ENCODE measurements at places on chromosomes 16 and 17.
A peak's percentile ranks its signal among the peaks of the same experiment; 100 is the strongest.

DNA sequence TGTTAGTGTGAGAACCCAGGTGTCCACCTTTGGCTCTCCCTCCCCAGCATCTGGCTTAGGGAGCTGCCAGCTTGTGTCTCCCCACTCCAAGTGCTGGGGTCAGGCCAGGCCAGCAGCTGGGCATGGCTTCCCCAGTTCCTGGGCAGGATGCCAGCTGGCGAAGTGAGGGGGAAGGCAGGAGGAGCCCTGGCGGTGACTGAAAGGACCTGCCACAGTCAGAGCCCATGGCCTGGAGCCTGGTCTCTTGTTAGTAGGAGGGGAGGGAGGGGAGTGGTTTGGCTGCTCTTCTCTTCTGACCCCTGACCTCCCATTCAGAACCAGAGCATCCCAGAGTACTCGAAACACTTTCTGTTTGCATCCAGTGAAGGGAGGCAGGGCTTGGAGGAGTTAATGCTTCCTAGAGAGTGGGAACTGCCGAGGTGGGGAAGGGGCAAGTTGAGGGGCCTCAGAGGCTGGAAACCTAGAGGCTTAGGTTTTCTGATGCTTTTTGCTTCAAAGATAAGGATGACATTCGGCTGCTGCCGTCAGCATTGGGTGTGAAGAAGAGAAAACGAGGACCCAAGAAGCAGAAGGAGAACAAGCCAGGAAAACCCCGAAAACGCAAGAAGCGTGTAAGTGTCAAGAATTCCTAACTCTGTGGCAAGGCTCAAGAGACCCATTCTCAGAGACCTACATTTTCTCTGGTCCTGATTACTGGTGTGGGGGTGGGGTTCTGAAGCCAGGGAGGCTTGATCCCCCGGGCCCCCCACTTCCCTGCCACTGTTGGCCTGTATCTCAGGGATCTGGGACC, 772 bp downstream of the CHD3 start:
- peak; percentile 33 for DNase-seq

DNA sequence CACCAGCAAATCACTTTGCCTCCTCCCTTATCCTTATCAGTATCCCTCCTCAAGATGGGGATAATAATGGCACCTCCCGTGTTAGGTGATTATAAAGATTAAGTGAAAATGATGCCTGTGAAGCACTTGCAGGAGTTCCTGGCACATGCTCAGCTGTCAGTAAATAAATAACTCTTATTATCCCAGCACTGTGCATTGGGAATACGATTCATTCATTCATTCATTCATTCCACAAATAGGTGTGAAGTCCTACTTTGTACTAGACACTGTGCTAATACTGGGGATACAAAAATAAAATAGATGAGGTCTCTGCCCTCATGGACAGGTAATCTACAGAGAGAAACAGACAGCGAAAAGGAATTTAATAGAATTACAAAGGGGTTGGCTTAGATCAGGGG, 2.0 kb downstream of the XYLT2 start:
- DNase-seq, result no peak

DNA sequence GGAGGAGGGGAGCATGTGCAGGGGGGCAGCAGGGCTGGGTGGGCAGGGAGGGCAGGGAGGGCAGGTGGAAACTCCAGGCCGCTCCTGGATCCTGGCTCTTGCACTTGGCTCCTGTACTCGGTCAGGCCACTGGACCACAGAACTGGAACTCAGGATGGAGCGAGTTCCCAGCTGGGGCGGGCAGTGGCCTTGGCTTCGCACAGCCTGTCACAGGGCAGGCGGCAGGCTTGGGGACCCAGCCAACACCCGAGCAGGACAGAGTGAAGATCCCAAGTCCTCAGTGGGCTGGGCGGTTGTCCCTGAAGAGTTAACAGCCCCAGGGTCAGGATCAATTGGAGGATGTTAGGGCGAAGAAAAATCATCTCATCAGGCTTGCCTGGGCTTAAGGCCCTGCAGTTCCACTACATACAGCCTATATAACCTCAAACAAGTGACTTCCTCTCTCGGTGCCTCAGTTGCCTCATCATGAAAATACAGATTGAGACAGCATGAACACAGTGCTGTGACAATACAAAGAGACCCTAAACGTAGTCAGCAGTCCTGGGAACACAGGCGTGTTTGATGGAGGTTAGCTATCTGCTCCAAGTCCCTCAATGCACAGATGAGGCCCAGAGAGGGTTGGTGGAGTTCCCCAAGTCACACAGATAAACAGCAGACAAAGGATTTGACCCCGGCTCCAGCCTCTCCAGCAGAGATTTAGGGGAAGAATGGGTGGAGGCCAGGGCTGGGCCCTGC, 21.9 kb downstream of the ZNF423 start:
- DNase-seq, result no peak

DNA sequence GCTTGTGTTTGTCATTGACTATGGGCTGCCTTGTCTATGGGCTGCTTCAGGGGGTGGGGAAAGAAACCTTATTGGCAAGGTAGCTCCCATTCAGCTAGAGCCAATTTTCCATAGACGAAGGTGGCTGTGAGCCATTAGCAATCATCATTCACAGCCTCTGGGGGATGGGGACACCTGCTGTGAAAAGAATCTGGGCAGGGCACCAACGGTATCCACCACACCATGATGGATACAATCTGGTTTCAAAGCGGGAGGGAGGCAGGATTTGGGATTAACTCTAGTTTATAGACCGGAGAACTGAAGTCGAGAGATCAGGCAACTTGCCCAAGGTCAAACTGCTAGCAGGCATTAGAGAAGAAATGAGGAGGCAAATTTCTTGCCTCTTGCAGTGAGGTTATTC, 182.3 kb downstream of the SHISA9 start:
- no peak for DNase-seq

DNA sequence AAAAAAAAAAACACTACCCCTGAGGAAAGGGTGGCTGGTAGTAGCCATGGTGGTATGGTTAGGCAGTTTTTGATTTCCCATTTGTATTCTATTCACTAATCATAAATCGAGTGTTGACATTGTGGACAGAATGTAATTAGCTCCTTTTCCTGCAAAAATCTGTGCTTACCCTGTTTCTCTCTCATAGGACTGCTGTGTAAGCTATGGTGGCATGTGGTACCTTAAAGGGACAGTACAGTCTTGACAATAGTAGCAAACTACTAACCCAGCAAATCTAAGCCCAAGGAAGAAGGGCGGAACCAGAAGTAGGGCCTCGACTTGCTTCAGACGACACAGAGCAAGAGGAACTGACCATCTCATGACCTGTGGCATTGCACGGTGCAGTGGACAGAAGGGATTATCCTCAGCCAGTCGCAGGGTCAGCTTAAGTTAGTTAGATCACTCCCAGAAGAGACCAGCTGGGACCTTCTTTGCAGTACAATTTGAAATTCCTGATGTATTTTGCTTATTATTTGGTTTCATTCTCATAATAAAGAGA, 36.3 kb downstream of the POLR3E start:
- no peak for DNase-seq

GRCh38 chr16:2297506-2297860, 29.6 kb upstream of the RNPS1 start:
- DNase-seq, result no peak

DNA sequence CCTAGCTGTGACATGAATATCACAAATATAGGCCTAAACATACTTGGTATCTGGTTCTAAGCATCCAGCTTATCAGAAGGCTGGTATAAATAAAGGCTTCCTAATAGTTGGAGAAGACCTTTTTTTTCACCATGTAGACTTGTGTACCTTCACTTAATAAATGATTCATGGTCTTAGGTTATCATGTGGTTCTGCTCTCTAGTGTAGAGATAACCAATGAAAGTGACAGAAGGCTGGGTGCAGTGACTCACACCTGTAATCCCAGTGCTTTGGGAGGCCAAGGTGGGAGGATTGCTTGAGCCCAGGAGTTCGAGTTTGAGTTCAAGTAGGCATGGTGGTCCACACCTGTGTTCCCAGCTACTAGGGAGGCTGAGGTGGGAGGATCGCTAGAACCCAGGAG, 3.1 kb downstream of the DDX19A start:
- DNase-seq, result no peak

DNA sequence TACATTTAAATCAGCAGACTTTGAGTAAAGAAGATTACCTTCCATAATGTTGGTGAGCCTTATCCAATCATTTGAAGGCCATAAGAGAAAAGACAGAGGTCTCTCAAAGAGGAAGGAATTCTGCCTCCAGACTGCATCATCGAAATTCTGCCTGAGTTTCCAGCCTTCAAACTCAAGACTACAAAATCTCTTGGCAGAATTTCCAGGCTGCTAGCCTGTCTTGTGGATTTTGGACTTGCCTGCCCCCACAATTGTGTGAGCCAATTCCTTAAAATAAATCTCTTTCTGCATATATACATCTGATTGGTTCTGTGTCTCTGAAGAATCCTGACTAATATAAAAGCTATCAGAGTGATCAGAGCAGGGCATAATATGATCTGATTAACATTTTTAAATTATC, 216.6 kb upstream of the CPHXL start:
- DNase-seq, result no peak

DNA sequence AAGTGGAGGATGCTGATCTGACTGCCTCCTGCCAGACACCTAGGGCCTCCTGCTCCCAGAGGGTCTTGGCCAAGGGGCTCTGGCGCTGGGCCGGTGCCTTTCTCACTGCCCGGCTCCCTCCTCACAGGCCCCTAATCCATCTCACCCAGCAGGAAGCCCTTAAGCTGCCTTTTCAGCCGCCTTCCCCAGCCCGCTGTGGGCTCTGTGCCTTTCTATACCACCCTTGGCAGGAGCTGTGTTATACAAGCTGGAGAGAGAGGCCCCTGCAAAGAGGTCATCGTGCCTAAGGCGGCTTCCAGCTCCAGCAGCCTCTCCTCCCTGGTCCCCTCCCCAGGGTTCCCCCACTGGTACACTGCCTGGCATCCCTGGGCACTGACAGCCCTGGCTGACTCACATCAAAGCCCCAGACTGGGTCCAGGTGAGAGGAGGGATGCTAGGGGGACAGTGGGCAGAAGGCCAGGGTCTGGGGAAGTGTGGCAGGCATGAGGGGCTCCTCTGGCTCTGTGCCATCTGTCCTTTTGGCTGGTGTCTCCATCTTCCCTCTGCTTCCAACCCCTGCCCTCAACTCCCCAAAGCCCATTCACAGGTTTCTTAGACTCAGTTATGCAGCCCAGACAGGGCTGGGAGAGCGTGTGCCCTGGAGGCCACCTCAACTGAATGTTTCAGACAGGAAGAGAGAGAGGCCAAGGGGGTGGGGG, 15.3 kb upstream of the FZD2 start:
- no peak for DNase-seq

GRCh38 chr16:89331371-89332109, 114.0 kb downstream of the ZNF778 start:
- DNase-seq, result no peak
